Brain (organoid and tissue), 16 donors: ENCODE measurements at places on chromosomes 3 and 15.

- no peak for DNase-seq
Observed at GRCh38 chr15:72034351-72034750, 83.6 kb downstream of the MYO9A start.

DNA sequence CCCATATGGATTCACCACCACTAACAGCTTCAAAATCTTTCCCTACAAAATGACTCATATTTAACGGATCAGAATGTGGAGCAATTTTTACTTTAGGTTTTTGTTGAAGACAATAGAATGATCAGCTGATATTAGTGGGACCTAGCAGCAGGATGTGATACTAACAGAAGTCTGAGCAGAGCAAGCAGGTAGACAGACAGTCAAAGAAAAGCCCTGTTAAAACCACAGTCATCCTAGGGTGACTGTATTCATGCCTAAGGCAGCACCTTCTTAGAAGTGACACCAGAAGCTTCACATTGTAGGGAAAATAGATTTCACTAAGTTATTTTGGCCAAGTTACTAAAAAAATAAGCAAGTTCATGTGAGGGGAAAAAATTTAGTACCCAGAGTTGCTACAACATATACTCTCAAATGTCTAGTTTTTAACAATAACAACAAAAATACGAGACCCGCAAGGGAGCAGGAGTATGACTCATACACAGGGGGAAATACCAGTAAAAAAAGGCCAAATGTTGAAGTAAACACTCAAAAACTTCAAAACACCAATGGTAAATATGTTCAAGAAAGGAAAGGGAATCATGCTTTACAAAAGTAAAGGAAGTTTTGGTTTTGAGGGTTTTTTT, 590.9 kb downstream of the EPHA3 start:
- DNase-seq: no peak

- DNase-seq: no peak
Observed at GRCh38 chr3:189101594-189101993, 70.2 kb upstream of the TPRG1 start.

- peak; percentile 6 for DNase-seq
Observed at GRCh38 chr3:82927309-82928253, 1166.1 kb upstream of the GBE1 start.

GRCh38 chr3:150227839-150228238, 180.3 kb upstream of the TSC22D2 start:
- peak; percentile 64 for DNase-seq

GRCh38 chr3:69906351-69906966, 93.1 kb upstream of the SAMMSON start:
- no peak for DNase-seq

- no peak for DNase-seq
Observed at GRCh38 chr3:3629911-3630310, 169.3 kb upstream of the LRRN1 start.

DNA sequence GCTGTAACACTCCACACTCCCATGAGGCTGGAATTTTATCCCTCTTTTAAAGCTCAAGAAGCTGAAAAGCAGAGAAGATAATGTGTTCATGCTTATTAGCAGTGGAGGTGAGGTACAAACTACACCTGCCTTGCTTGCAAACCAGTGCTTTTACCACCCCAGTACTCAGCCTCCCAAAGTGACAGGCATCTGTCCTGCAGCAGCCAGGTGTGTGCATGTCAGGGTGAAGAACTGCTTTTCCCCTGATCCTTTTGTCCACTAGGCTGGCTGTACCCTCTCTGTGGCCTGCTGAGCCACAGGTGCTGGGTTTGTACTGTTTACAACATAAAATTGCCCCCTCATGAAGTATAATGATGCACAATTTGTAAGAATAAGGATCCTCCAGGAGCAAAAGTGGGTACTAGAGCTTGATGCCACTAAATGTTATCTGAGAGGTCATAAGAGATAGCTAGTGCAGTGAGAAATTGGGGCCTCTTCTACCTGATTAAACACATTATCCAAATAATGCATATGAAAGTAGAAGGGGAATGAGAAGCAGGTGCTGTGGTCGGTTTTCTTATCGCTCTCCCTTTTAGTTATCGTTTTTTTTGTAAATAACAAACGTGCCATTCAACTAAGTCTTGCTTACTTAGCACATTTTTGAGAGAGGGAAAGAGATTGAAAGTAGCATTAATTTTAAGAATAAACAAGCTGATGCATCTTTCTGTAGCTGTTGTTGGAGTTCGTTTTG, 39.2 kb upstream of the GADL1 start:
- DNase-seq: no peak

DNA sequence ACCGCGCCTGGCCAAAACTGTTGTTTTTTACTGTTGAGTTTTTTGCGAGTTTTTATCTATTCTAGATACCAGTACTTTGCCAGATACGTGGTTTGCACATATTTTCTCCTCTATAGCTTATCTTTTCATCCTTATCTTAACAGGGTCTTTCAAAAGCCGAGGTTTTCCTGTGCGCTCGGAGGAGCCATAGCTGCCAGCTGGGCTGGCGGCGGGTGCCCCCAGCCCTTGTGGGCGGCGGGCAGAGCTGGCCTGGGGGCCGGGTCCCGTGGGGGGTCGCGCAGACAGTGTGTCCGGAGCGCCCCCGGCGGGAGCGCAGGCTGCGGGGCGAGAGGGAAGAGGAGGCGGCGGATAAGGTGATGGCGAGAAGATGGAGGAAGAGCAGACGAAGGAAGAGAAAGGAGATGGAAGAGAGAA, 11.1 kb upstream of the EIF4A2 start:
- no peak for DNase-seq

DNA sequence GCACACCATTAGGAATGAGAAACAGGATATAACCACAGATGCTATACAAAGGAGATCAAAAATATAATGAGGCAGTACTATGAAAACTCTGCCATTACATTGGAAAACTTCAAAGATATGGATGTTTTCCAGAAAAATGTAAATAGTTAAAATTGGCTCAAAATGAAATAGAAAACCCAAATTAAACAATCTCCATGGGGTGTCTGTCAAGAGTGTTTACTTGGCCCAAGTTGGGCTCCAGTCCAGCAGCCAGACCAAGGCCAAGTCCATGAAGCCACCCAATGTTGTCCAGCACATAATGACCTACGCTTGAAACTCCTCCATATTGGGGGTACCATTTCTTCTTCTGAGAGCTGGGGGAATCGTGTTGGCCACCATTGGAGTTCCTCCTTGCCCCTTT, 37.1 kb downstream of the CTXND1 start:
- no peak for DNase-seq

- no peak for DNase-seq
Observed at GRCh38 chr3:48436855-48437254, 3.1 kb downstream of the CCDC51 start.

DNA sequence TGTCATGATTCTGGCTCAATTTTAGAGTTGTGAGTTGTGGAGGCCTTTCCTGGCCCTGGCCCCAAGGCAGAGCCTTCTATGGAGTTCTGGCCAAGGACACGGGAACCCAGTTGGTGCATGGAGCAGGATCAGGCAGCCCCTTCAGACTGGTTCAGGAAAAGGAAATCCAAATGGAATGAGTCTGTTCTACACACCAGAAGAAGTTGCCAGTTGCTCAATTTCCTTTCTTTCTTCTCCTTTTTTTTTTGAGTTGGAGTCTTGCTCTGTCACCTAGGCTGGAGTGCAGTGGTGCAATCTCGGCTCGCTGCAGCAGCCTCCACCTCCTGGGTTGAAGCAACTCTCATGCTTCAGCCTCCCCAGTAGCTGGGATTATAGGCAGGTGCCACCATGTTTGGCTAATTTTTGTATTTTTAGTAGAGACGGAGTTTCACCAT, 28.9 kb upstream of the BHLHE40 start:
- DNase-seq: no peak

- DNase-seq: no peak
Observed at GRCh38 chr3:62208385-62208784, 165.0 kb downstream of the FEZF2 start.

DNA sequence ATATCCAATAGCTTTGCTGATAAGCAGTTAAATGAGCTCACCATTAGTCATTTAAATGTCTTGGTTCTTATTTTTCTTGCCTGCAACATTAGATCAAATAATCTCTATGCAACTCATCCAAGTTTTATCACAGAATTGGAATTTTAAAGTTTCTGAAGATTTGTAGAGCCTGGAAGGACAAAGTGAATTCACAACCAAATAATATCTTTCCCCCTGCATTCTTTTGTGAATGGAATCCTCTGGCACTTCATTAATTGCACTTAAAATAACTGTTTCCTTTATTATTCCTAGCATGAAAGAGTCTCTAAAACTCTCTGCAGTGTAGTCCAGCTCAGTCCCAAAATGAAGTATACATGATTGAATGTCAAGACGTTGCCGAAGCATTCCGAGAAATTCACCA, 345.6 kb upstream of the TGFBR2 start:
- no peak for DNase-seq

- DNase-seq: no peak
Observed at GRCh38 chr3:4866866-4867265, 112.4 kb upstream of the BHLHE40 start.

DNA sequence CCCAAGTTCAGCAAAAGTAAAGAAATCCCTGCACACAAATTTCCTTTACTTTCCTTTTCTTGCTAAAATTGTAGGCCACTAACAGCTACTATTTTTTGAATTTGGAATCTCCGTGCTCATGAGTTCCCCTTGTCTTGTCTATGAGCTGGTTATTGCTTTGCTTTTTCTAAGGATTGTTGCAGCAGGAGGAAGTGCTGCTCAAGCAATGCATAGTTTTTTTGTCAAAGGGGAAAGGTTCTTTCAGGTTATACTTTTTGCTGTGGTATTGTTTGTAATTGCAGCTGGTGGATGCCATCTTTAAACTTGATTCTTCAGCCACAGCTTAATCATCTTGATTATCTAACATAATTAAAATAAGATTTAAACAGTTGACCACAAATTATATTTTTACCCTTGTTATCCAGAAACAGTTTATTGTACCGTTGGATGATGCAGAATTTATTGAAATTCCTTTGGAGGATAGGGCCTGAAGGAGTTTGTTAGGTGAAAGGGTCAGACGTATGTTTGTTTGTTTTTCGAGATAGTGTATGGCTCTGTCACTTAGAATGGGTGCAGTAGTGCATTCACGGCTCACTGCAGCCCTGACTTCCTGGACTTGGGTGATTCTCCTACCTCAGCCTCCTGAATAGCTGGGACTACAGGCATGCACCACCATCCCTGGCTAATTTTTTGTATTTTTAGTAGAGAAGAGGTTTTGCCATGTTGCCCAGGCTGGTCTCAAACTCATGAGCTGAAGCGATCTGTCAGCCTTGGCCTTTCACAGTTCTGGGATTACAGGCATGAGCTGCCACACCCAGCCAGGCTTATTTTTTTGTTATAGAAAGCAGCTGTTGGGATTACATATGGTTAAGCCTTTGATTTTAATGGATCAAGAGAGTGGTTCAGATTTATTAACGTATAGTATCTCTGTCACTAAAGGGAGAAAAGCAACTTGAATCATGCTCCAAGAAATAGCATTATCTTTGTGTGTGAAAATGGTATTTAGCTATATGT, 11.7 kb downstream of the MGA start:
- no peak for DNase-seq

- DNase-seq: no peak
Observed at GRCh38 chr3:171528102-171528501, 67.9 kb upstream of the TNIK start.

- DNase-seq: no peak
Observed at GRCh38 chr3:60047426-60048200, 997.8 kb upstream of the CFAP20DC start.

DNA sequence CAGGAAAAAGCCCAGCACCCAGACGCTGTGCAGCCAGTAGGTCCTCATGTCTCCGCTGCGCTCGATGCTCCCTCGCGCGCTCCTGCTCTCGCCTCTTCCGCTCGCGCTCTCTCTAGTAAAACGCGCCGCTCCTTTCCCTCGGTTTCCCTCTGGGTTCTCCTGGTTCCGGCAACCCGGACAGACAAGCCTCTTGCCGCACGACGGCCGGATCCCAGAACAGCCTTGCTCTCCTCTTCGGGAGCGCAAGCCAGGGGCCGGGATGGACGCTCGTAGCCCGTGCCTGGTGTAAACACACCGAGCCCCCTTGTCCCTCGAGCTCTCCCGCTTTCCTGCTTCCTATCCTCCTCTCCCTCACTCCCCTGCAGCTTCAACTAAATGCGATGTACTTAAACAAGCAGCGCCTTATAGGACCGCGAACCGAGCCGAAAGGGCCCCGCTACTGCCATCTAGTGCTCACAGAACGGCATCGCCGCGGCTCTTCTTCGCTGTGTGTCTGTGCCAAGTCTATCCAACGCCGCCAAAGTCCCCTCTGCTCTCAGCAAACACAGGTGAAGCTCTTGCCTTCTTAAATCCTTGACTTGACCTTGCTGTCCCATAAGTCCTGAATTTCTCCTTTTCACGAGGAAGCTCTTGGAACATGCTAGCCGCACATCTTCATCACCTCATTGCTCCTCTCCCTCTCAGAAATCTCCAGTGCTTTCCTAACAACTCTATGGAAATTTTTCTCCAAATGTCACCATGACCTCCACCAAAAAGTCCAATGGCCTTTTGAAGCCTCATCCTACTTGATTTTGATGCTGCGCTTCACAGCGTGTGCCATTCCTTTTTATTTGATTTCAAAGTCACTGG, 1037.2 kb downstream of the IGSF11 start:
- DNase-seq: peak; percentile 95

DNA sequence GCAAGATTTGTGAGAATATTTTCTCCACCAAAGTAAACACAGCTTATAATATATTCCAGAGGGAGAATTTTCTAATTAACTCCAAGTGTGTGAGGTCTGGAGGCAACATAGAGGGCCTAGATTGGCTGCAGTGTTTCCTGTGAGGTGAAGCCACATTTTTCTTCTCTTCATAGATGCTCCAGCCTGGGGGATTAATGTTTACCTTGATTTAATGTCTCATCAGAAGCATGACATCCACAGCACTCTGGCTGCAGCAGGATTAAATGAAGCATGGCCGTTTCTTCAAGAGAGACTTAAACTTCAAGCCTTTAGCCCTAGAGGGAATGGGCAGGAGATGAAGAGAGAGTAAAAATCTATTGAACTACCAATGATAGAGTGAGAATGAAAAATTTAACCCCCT, 137.9 kb upstream of the ZBTB20 start:
- peak; percentile 24 for DNase-seq

GRCh38 chr3:133448478-133449122, 48.7 kb downstream of the BFSP2 start:
- no peak for DNase-seq

GRCh38 chr3:188294823-188295487, 141.0 kb downstream of the LPP start:
- DNase-seq: peak; percentile 42

DNA sequence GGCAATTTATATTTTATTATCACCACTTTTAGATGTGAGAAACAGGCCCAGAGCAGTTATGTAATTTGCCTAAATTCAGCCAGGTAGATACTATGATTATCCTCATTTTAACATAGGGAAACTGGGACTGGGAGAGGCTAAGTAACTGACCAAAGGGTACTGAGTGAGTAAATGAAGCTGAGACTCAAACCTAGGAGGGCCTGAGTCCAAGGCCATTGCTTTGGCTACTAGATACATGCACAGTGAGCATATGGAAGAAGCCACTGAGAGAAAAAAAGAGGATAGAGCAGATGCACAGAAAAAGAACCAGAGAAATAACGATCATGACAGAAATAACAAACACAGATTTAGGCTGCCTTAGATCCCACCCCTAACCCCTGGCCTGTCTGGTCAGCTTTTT, 33.6 kb downstream of the USF3 start:
- DNase-seq: no peak

GRCh38 chr3:128462931-128463330, 3.8 kb downstream of the DNAJB8 start:
- no peak for DNase-seq

- no peak for DNase-seq
Observed at GRCh38 chr3:11609481-11609880, 34.2 kb downstream of the VGLL4 start.

GRCh38 chr3:71487418-71487817, 96.1 kb downstream of the FOXP1 start:
- no peak for DNase-seq
